ENCODE measurements at places on chromosomes 5 and 9.

DNA sequence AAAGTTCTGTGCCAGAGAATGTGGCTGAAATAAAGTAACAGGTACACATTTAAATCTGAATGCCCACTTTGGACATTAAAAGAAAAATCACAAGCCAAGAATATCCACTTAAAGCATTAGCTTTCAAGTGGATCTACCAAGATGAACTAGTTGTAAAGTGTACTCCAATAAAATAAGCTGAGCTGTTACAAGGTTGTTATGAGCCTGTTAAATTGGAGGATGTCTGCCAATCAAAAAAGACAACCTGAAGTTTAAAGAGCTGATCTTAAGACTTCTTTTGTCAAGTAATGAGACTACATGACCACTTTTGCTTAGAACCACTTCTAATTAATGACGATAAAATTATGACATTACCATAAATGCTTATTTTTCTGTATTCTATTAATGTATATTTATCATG is 2.4 kb downstream of the FAM200C start:
- no peak for DNase-seq

DNA sequence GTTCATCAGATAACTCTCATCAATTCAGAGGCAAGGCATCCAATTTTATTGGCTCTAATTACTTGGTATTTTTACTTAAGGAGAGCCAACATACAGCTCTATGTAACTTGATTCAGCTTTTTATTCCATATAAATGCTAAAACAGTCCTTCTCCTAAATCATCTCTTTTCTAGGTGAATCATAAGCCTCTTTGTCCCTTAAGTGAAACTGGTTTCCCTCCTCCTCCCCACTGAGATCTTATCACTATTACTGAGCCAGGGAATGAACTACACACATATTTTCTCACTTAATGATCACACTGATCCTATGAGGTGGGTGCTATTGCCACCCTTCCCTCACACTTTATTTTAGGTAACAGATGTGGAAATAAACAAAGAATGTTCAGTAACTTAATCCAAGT is 1143.8 kb downstream of the MAT2B start:
- DNase-seq: no peak

- DNase-seq: no peak
Measured at GRCh38 chr5:151925340-151925739, 689 bp upstream of the GLRA1 start.

DNA sequence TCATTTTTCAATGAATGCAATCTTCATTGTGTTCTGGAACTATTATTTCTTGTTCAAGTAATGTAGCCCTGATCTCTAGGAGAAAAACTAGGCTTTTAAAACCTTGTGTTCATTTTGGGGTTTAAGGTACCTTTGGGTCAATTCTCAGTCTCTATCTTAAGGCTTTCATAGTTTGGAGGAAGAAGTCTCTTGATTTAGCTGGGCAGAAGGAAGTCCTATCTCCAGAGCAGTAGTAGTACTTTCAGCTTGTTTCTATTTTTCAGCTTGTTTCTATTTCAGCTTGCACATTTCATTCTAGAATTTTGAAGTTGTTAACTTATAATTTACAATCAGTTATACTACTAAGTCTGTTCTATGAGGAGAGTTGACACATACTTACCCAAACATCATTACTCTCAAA is 15.2 kb downstream of the CSNK1G3 start:
- DNase-seq: no peak

DNA sequence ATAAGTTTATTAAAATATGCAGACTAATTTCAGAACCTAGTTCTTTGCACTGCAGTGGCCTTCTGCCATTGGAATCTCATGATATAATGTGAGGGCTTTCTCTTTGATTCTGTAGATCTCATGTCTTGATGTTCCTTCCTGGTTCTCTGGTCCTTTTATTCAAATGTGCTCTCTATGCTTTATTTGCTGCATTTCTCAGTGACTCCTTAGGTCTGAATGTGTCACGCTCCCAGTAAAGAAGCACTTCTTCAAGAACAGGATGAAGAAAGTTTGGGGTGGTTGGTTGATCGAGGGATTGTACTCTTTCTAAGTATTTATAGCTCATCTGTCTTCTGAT is 122.6 kb downstream of the GDNF start:
- no peak for DNase-seq

DNA sequence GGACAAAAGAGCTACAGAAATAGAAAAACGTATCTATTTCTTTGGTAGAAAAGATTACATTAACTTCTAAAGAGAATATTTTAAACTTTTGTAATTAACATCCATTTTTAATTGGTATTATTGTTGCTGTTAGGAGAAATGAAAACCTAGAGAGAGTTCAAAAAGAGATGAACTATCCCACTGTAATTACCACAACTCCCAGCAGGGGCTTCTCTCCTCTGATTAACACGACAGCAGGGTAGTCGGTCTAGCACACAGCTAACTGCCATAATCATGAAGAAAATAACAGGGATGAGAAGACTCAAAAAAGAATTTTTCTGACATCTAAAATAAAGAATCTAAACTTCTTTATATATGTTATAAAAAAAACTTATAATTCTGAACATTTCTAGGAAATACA is 86.2 kb upstream of the CDH9 start:
- DNase-seq: no peak

- peak; percentile 5 for DNase-seq
Measured at GRCh38 chr5:95256991-95257390, 27.9 kb downstream of the MCTP1 start.

- DNase-seq: no peak
Measured at GRCh38 chr9:90892918-90893317, 91.3 kb downstream of the SYK start.

- DNase-seq: no peak
Measured at GRCh38 chr5:17890501-17890900, 256.2 kb downstream of the TAF11L14 start.

- no peak for DNase-seq
Measured at GRCh38 chr5:69024241-69024651, 69.6 kb upstream of the SLC30A5 start.

DNA sequence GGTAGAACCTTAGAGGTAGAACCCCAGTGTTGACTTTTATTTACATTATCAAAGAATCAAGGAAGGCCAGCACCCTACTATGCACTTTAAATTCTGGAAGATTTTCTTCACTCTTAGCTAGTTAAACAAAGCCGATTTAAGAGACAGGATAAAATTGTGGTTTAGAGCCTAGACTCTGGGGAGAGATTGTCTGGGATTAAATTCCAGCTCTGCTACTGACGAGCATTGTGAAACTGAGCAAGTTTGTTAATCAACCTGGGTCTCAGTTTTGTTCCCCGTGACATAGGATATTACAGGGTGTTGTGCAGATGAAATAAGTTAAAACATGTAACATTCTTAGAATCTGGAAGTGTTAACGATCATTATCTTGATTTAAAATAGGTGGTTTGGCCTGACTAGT is 83.5 kb downstream of the FEM1C start:
- DNase-seq: no peak

- DNase-seq: no peak
Measured at GRCh38 chr9:111661802-111662521, 557 bp downstream of the GNG10 start.

DNA sequence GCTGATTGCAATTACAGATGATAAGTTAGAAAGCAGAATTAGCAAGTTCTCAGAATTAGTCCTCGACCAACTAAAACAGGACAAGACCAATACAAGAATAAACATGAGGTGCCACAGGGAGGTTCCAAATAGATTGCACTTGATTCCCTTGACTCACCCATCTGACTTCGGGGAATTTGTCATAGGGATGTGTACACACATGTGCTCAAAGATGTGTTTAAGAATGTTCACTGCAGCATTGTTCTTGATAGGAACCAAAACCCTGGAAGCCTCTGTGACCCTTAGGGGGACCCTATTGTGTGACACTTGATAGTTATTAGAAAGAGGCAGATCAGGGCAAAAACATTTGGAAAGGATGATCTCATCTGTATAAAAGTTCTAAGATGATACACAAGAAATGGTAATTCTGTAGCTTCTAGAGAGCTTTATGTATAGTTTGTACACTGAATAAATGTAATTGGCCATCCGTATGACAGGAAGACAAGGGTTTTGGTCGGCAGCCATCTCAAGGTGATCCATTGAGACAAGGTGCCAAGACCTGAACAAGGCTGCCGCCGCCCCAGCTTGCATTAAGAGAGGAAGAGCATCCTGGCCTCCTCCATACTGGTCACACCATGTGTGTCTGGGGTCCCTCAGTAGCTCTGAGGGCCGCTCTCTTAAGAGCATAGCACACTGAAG is 48.2 kb upstream of the GARNL3 start:
- DNase-seq: no peak

- DNase-seq: no peak
Measured at GRCh38 chr9:27310582-27310981, 13.6 kb upstream of the EQTN start.

- DNase-seq: peak; percentile 12
Measured at GRCh38 chr9:104386425-104387069, 117.5 kb upstream of the OR13F1 start.
